ENCODE measurements at places on chromosomes 1 and 21.

GRCh38 chr1:76186554-76187170 lies 112.1 kb downstream of the ST6GALNAC3 start:
- DNase-seq = no peak

DNA sequence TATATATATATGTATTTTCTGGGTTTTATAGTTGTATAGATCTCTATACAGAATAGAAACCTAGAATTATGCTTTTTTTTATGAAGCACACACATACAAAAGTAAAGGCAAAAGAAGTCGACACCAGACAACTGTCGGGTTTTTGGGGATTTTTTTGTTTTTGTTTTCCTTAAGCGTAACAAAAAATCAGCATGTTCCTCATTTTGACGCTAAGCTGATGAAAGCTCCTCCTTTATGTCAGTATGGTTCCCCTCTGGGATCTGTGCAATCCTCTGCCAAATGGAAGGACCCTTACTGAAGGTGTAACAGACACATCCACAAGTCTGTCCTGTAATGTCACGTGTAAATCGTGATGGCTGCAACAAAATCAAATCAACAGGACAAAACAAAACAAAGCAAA lies 226.2 kb downstream of the RHOU start:
- DNase-seq = no peak

DNA sequence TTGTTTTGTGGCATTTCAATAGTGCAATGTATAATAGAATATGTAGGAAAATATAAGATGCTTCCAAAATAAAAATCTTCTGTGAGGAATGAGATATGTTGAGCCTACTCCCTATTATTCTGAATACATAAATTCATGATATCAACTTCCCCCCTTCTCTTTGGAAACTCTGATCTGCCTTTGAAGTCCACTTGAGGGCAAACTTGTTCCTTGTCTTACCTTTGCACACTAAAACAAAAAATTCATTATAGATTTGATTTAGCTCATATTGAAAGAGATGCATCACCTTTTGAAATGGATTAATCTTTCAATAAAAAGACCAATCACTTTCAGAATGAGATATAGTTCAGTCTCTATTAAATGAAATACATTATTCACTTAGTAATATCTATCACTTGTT lies 580.7 kb upstream of the ADGRL4 start:
- no peak for DNase-seq

DNA sequence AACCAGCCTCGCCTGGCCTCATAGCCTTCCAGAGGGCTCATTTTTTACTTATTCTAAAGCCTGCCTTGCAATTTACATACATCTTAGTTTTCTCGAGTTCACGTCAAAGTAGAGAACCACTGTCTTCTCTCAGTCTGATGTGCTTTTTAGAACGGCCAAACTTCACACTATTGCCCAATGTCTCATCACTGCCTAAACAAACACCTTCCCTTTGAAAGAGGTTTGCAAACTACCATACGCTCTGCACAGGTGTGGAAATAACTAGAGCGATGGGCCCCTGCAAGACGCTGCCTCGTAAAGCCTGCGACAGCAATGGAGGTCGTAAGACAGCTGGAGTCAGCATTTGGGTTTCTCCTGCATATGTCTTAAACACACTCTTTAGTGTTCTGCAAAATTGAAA lies 22.6 kb downstream of the PRDM15 start:
- no peak for DNase-seq

DNA sequence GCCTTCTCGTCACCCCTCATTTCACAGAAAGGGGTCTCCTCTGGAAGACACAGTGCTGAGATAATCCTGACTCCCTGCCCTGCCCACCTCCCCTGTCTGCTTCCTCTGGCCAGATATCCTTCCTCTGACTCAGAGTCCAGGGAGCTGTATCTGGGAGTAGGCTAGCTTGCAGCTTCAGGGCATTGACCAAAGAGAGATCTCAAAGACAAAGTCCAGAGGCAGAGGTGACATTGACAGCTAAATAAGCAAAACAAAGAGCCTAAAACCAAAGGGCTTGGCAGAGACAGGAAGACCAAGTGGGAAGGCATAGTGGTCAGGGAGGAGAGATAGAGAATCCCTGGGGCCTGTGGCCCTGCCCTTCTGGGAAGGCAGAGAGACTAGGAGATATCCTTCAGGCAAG lies 64.9 kb downstream of the TNR start:
- DNase-seq = no peak

- DNase-seq = peak; percentile 91
Measured at GRCh38 chr1:42035205-42035829, 116.6 kb upstream of the HIVEP3 start.

DNA sequence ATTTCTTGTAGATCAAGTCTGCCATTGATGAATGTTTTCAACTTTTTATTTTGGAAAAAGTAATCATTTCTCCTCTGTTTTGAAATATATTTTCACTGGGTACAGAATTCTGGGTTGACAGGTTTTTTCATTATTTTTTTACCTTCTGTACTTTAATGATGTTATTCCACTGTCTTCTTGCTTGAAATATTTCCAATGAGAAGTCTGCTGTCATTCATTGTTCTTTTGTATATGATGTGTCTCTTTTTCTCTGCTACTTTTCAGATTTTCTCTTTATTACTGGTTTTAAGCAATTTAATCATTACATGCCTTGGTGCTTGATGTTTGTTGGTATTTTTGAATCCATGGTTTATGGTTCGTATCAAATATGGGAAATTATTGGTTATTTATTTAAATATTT lies 22.4 kb upstream of the FOXO6 start:
- DNase-seq = peak; percentile 0

DNA sequence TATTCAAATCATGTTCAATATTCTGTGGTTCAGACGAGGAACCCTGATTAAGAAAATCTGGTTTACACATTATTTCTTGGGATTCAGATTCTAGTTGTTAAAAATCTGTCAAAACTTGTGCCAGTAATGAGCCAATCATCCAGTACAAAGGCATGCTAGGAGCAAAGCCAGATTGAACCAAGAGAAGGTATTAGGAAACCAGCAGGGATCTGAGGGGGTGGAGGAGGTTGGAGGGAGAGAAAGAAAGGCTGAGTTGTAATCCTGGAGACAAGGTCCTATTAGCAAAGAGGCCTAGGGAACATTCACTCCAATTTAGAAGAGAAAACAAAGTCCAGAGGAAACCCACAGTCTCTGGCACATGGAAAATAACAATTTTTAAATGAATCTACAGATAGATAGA lies 352.9 kb downstream of the LTN1 start:
- DNase-seq = peak; percentile 61

DNA sequence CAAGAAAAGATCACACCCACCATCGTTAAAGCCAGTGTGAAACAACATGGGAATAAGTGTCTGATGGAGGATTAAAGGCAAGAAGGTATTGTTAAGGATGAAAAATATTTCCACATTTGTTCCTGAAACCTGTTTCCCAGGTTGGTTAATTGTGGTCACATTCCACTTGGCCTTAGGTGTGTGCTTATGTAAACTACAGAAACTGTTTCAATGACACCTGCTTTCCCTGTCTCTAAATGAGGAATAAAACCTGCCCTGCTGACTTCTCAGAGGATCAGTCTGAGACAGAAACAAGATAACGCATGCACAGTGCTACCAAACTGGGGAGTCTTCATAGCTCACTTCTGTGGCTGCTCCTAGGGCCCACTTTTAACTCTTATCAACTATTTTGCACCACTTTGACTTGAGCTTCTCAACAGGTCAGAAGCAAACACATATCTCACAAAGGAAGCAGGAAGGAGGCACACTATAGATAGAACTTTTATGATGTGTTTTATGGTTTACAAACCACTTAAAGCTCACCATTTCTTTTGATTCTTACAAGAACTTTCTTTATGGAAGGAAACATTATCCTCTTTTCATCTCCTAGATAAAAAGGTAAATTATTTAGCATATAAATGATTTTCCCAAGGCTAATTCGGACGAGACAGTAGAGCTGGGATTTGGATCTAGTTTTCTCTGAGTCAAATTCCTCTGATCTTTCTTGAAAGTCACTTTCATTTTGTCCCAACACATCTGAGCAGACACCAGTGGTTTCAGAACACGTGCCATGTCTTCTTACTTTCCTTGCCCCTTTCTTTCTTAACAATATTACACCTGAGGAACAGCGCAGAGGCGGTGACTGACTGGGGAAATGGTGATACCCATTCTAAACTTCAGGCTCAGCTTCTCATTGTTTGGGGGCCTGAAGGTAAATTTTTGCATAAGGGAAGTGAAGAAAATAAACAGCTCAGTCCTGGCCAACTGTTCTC lies 33.4 kb downstream of the CYP2J2 start:
- no peak for DNase-seq

- peak; percentile 99 for DNase-seq
Measured at GRCh38 chr1:15525050-15526020, 1.3 kb upstream of the DNAJC16 start.

DNA sequence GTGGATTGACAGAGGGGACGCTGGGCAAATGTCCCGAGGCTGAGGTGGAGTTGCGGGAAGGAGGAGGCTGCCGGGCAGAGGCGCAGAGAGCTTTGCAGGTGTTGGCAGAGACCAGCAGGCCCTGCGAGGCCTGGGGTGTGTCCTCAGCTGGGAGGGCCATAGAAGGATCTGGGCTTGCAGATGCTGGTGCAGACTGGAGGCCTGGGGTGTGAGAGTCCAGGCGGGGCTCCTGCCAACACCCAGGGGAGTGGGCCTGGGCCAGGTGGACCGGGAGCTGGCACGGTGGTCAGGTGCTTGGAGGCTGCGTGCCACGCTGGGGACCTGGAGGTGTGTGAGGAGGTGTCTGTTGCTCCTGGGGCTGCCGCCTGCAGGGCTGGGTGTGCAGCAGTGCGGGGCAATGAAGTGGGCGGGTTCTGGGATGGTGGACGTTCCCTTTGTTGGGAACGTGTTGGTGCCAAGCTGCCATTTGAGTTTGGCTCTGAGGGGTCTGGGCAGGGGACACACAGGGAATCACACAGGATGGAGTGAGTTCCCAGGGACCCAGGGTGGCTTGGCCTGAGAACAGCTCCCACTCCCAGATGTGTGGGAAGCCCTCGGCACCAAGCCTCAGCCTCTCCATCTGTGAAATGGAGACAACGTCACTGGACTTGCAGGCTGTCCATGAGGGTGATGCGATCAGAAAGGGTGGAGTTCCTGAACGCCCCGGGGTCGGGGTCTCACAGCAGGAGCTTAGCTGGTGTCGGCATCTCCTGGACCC lies 39.9 kb upstream of the POFUT2 start:
- DNase-seq = no peak

All from neural progenitor cell (in vitro differentiated cells).